ENCODE measurements at places on chromosomes 12 and 14. TPM values are rescaled to one million over a fixed set of nuclear protein-coding genes. Genes with fewer than 3 reads are reported as not detected.

Gene REP15
- total RNA-seq, result 0.35 TPM

Gene HOXC12
- not detected for total RNA-seq

Gene AVPR1A
- not detected for total RNA-seq

DNA sequence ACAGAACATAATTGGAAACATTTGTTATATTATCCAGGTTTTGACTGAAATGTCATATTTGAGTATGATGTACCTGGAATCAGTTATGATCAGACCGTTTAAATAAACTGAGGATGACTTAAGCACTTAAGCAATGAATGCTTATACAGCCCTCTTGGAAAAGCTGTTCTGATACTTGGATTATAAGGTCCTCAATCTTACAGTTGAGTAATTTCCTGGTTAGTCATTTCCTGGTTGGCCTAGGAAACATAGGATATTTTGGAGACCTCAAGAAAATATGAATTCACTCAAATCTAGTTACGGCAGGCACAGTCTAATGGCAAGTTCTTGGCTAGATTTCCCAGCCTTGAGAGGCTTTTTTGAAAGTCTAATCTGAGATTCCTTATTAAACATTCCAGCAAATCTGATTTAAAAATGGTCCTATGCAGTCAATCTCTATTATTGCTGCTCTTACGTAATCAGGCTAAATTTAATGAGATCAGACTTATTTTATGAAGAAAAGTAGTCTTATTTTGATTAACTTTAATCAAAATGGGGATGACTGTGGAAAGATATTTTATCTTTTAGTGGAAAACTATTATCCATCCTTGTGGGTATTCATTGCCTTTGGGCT is 447.2 kb downstream of the SNAPC1 start:
- no peaks in the 10 kb centered on the region for H3K36me3 ChIP-seq
- no peaks in the 10 kb centered on the region for H3K4me1 ChIP-seq
- H3K27ac ChIP-seq, result no peak overlapping the region
- H3K4me3 ChIP-seq, result no peak overlapping the region

Gene TMCC3
- total RNA-seq, result 0.18 TPM

DNA sequence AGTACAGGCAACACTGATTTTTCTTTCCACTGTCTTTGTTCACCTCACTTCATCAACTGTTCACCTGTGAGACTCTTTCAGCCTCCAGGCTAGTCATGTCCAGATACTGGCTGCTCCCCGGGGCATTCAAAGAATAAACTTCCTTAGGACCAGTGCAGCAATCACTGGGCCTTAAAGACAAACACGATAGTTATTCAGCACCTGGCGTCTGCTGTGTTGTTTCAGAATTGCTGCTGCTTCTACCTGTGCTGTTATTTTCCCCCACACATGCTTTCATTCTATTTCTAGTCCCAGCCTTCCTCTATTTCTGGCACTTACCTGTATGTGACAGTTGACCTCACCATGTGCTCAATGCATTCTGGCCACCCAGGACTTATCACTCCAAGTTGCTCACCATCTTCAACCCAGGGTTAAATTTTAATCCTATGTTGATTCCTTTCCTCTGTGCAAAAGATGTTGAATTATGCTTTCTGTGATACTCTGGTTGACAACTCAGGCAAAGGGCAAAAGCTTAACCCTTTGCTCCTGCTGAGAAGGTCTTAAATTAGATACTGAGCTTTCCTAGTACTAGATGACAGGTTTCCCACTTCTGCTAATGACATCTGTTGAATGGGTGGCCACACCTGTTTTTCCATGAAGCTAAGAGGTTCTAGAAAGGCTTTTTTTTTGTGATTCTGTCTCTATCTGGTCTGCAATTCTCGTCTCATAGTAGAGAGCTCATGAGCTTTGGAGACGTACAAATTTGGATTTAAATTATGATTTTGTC is 41.4 kb downstream of the PTPRQ start:
- no peaks in the 10 kb centered on the region for H3K27me3 ChIP-seq
- no peaks in the 10 kb centered on the region for H3K4me1 ChIP-seq
- H3K4me3 ChIP-seq, result no peak overlapping the region
- H3K27ac ChIP-seq, result no peak overlapping the region
- no peak for DNase-seq
- H3K36me3 ChIP-seq, result no peaks in the 10 kb centered on the region

Gene OTX2
- not detected for total RNA-seq

Gene HVCN1
- 20.2 TPM for total RNA-seq

DNA sequence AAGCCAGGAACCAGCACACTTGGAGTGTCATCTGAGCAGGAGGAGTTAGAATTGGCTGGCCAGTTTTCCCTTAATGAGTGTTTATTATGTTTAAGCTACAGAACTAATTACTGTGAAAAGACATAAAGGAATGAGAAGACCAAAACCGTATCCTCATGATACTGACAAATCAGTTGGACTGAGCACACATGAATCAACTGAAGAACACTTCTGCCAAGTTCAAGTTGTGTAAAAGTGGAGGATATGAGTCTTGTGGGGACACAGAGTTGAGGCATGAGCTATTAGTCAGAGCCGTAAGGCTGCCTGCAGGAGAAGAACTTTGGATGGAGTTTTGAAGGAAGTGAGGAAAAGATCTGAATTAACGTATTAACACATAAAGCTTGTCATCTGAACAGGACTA is 43.1 kb downstream of the HMGA2 start:
- H3K4me3 ChIP-seq, result no peak overlapping the region
- H3K4me1 ChIP-seq, result no peaks in the 10 kb centered on the region
- H3K36me3 ChIP-seq, result no peaks in the 10 kb centered on the region
- H3K27ac ChIP-seq, result no peak overlapping the region

DNA sequence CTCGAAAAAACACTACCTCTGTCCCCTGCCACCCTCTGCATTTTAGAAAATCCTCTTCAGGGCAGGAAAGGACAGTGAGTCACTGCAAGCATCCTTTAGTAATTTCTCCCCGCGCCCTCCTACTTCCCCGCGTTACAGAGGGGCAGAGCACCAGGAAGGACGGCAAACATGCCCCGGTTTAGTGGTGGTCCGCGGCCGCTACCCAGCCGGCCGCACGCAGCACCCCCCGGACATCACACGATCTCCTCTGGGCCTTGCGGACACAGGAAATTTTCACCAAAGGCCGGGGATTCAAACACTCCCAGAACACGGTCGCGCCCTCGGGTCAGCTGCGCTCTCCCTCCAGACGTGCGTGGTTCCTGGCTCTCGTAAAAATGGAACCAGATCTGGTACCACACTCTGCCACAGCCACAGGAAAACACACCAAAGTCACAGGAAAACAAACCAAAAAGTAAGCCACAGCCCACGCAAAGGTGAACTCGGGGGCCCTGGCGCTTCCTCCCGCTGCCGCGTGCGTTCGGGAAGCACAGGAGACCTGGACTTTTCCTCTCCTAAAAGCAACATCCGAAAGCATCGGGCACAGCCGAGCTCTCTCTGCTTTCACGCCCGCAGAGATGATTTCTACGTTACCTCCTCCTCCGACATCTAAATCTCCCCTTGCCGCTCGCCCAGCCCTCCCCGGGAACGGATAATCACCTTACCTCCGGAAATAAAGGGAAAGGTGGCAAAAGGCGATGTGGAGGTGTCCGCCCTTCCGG is 839 bp downstream of the SLC38A1 start:
- H3K36me3 ChIP-seq, result no peaks in the 10 kb centered on the region
- peak overlapping the region; percentile 96 for H3K4me3 ChIP-seq
- H3K4me1 ChIP-seq, result peaks cover 58% of the 10 kb centered on the region
- peak overlapping the region; percentile 98 for H3K27ac ChIP-seq
- no peaks in the 10 kb centered on the region for H3K27me3 ChIP-seq

DNA sequence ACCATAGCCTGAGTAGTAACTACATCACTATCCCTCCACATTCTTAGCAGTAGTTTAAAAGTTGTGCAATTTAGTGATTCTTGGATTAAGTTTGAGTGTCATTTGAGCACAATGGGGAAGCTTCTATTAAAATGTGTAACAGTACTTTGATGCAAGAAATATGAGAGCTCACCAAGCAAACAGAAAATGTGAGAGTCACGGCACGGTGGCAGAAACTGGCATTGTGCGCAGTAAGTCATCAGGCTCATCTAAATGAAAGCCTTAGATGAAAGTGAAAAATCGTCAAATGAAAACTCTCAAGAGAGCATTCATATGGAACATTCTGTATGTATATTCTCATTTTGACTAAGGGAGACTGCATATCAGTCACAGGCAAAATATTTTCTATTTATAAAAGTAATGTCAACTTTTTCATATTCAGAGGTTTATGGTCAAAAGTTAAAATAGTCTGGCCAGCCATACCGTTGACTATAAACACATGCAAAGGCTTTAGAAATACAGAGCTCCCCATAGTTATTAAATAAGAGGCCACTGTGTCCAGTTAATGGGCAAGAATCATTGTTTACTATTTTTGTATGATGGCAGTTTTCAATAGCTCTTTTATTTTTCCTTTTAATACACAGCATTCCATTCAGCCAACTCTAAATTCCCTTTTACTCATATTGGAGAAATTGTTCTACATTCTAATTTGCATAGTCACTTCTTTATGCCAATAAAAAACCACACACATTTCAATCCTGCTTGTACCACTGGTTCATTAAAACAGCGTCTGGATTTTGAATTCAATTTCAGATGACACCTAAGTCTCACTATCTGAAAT is 167.9 kb downstream of the PRKD1 start:
- no peak overlapping the region for H3K27ac ChIP-seq
- no peak for DNase-seq
- no peak overlapping the region for H3K4me3 ChIP-seq
- no peaks in the 10 kb centered on the region for H3K4me1 ChIP-seq
- H3K27me3 ChIP-seq, result no peaks in the 10 kb centered on the region

DNA sequence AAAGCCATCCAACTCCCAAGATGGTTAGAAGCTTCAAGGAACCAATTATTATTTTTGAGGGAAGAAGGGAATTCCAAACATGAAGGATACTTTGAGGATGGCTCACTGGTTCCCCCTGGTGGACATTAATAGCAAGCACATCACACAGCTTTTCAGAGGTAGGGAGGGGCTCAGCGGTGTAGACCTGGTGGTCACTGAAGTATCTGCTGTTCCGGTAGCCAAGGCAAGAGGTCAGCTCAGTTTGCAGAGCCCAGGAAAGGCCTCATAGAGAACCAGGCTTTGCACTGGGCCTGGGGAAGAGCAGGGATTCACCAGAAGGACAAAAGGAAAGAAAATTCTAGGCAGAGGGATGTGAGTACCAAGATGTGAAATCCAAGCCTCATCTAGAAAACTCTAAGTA is 118.7 kb downstream of the KSR2 start:
- no peak overlapping the region for H3K27ac ChIP-seq
- no peak overlapping the region for H3K4me3 ChIP-seq
- no peaks in the 10 kb centered on the region for H3K4me1 ChIP-seq
- no peak for DNase-seq

Gene TCHP
- total RNA-seq, result 27.7 TPM

Gene TAS2R30
- total RNA-seq, result 1.3 TPM

DNA sequence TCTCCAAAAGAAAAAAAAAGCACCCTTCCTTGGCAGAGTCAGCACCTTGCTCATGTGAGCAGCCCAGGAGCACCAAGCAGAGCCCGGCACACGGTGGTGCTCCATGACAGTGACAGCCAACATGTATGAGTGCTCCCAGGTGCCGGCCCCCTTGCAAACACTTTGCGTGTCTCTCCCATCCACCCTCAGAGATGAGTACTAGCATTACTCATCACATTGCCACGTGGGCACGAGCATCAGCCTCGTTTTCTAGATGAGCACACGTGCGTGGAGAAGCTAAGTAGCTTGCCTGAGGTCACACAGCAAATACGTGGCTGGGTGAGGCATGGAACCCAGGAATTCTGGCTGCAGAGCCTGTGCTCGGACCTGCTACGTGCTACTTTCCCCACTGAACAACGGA is 177.9 kb upstream of the PRMT8 start:
- no peaks in the 10 kb centered on the region for H3K36me3 ChIP-seq
- no peak for DNase-seq
- H3K27ac ChIP-seq, result no peak overlapping the region
- H3K27me3 ChIP-seq, result no peaks in the 10 kb centered on the region
- H3K4me1 ChIP-seq, result no peaks in the 10 kb centered on the region
- no peak overlapping the region for H3K4me3 ChIP-seq

DNA sequence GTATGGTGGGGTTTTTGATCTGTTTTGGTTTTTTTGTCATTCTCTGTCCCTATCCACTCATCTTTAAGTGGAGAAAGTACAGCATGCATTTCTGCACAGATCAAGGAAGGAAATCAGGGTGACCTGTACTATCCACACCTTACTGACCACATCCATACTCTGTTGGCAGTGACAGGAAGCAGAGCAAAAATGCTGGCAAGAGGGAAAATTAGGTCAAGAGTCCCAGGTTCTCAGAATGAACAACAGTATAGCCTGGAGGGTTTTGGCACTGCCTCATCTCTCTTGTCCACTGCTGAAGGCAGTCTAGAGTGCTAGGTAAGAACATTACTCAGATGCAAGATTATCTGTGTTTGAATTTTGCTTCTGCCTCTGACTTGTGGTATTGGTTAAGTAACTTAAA is 70.7 kb downstream of the TAOK3 start:
- H3K27me3 ChIP-seq, result no peaks in the 10 kb centered on the region
- DNase-seq, result no peak
- peaks cover 3% of the 10 kb centered on the region for H3K4me1 ChIP-seq
- H3K4me3 ChIP-seq, result no peak overlapping the region

Gene ABCC9
- not detected for total RNA-seq

GRCh38 chr12:103498990-103499389 is 3.2 kb upstream of the C12orf42 start:
- no peak overlapping the region for H3K27ac ChIP-seq
- H3K27me3 ChIP-seq, result no peaks in the 10 kb centered on the region

Gene CLEC4D
- total RNA-seq, result not detected

Gene ALX1
- not detected for total RNA-seq

DNA sequence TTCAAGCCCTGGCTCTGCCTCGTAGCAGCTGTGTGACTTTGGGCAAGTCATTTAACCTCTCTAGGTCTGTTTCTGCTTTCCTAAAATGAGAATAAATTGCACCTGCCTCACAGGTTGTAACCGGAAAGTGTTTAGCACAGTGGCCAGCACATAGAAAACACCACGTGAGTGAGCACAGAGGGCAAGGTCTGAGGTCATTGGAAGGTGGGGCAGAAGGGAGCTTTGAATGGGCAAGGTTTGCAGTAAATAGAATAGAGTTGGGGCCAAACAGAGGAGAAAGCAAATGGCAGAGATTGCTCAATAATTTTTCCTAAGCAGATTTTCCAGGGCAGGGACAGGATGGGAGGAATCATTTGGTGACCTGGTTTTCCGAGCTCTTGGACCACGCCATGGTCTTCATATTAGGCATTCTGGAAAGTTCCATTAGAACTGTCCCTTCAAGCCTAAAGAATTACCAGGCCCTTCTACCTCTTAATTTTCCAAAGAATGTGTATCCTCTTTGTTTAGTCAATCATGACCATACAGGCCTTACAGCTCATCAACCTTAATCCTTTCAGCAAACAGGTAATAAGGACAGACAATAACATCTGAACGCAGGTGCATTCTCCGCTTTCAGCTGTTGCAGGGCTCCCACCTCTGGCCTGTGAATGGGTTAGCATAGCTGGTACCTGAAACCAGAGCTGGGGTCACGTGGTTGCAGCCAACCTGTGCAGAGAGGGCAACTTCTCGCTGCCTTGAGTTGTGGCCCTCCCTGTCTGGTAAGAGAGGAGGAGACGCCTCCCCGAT is 53.8 kb downstream of the VWF start:
- no peaks in the 10 kb centered on the region for H3K36me3 ChIP-seq
- peaks cover 5% of the 10 kb centered on the region for H3K27me3 ChIP-seq
- no peak for DNase-seq
- H3K4me3 ChIP-seq, result no peak overlapping the region
- peaks cover 23% of the 10 kb centered on the region for H3K4me1 ChIP-seq
- H3K27ac ChIP-seq, result no peak overlapping the region

GRCh38 chr14:54478636-54479215 is 10.1 kb downstream of the GMFB start:
- no peaks in the 10 kb centered on the region for H3K27me3 ChIP-seq
- H3K4me3 ChIP-seq, result no peak overlapping the region
- DNase-seq, result no peak
- peaks cover 6% of the 10 kb centered on the region for H3K36me3 ChIP-seq
- no peak overlapping the region for H3K27ac ChIP-seq

Measured in CD8-positive, alpha-beta memory T cell (primary cell).